ENCODE measurements at places on chromosomes 7 and 10.

DNA sequence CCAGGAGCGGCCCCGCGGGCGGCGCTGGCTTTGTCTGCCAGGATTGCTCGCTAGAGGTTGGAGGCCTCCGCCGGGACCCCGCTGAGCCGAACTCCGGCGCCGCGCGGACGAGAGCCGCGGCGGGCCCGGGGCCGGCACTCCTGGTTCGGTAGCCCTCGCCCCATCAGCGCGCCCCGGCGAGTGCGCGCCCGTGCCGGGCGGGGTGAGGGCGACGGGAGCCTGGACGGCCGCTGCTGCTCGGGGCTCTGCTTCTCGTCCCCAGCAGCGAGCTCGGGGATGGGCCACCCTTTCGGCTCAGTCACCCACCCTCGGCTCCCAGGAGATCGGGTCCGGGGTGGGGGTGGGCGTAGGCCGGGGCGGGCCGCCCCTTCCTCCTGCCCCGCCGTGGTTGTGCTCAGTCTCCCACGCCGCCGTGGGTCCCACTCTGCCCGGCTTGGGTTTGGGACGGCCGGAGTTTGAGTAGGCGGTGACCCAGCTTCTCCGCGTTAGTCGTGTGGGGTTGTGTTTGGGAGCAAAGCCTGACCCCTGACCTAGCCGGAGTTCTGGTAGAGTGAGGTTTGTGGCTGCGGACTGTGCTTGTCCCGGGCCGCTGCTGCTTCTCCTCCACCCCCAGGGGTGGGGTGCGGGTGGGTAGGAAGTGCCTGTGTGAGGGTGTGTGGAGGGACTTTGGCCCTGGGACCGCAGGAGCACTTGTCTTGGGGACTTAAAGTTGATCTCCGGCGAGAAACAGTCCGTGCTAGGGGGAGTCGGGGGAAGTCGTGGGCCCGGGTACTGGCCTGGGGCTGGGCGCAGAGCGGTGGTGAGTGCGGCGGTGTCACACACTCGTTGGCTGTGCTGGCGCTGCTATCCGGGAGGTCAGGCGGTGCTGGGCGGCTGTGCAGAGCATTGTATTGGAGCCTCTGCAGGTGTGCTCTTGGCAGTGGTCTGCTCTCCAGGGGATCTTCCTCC lies 677 bp downstream of the TSPAN14 start:
- DNase-seq: no peak

GRCh38 chr10:3452683-3453361 lies 280.2 kb upstream of the PITRM1 start:
- DNase-seq: no peak

DNA sequence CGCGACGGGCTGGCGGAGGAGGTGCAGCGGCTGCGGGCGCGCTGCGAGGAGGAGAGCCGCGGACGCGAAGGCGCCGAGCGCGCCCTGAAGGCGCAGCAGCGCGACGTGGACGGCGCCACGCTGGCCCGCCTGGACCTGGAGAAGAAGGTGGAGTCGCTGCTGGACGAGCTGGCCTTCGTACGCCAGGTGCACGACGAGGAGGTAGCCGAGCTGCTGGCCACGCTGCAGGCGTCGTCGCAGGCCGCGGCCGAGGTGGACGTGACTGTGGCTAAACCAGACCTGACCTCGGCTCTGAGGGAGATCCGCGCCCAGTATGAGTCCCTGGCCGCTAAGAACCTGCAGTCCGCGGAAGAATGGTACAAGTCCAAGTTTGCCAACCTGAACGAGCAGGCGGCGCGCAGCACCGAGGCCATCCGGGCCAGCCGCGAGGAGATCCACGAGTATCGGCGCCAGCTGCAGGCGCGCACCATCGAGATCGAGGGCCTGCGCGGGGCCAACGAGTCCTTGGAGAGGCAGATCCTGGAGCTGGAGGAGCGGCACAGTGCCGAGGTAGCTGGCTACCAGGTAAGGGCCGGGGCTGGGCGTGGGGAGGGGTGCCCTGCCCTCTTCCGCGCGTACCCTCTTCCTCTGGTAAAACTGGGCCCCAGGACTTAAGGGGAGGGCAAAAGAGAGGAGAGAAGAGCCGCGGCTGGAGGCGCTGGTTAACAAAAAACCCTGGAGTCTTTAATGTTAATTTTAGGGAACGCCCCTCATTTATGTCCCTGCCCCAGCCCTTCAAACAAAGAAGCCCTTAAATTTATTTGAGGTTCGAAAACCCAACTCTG lies 987 bp downstream of the INA start:
- no peak for DNase-seq

DNA sequence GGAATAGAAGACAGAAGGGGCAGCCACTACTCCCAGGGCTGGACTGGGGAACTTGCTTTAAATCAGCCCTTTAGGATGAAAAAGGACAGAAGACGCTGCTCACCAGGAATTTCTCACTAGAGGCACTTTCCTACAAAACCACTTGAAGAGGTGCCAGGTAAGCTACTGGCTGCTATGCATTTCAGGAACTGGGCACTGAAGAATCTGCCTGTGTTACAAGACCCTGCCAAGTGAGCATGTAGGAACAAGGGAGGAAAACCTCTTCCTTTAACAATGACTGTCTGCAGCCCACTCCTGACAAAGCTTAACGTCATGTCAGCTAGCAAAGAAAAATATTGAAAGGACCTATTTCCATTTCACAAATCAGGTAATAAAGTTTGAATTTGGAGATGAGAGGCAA lies 5.8 kb upstream of the AGMO start:
- DNase-seq: no peak

Measured in activated CD8-positive, alpha-beta memory T cell treated with anti-CD3 and anti-CD28 coated beads for 4 hours (primary cell).